ENCODE measurements at places on chromosomes 3 and 15. TPM values are rescaled to one million over a fixed set of nuclear protein-coding genes. Genes with fewer than 3 reads are reported as not detected.
A peak's percentile ranks its signal among the peaks of the same experiment; 100 is the strongest.

- no peaks in the 10 kb centered on the region for H3K4me1 ChIP-seq
- peak overlapping the region; percentile 68 for H3K27ac ChIP-seq
- no peaks in the 10 kb centered on the region for H3K36me3 ChIP-seq
- peak overlapping the region; percentile 88 for H3K4me3 ChIP-seq
- DNase-seq: peak; percentile 47
These were observed 436 bp downstream of the ADPGK start for GRCh38 chr15:72783004-72783639.

DNA sequence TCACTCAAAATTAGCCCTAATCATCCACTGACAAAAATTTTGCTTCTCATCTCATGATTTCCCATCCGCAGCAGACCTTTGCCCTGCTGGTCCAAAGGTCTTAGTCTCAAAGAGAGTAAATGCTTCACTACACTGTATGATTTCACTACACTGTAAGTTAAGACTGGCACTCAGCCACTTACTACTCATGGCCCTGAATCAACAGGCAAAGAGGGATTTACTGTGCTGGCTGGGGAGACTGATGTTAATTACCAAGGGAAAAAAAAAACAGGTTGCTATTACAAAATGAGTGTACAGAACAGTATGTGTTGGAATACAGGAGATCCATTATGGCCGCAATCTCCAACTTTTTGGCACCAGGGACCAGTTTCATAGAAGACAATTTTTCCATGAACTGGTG, 214.8 kb downstream of the ZMAT3 start:
- no peak for DNase-seq
- no peaks in the 10 kb centered on the region for H3K27me3 ChIP-seq

DNA sequence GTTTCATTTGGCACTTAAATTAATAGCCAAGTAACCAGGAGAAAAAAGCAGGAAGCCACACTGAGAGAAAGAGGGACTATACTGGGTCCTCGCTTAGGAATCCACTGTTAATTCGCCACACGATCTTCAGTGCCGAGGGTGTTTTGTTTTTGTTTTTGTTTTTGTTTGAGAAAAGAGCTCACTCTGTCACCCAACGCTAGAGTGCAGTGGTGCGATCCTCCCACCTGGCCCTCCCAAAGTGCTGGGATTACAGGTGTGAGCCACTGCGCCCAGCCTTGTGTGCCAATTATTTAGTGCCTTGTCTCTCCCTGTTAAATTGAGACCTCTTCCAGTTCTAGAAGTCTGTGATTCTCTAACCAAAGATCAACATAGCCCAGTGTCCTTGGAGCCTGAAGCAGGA, 53.8 kb upstream of the TPM1 start:
- no peak overlapping the region for H3K27ac ChIP-seq
- H3K4me3 ChIP-seq: no peak overlapping the region
- no peaks in the 10 kb centered on the region for H3K27me3 ChIP-seq
- H3K4me1 ChIP-seq: peaks cover 6% of the 10 kb centered on the region

GRCh38 chr3:134485075-134485717, 589 bp downstream of the ANAPC13 start:
- H3K27ac ChIP-seq: peak overlapping the region; percentile 94
- peaks cover 15% of the 10 kb centered on the region for H3K36me3 ChIP-seq
- no peak for DNase-seq
- peak overlapping the region; percentile 86 for H3K4me3 ChIP-seq
- H3K4me1 ChIP-seq: peaks cover 4% of the 10 kb centered on the region

DNA sequence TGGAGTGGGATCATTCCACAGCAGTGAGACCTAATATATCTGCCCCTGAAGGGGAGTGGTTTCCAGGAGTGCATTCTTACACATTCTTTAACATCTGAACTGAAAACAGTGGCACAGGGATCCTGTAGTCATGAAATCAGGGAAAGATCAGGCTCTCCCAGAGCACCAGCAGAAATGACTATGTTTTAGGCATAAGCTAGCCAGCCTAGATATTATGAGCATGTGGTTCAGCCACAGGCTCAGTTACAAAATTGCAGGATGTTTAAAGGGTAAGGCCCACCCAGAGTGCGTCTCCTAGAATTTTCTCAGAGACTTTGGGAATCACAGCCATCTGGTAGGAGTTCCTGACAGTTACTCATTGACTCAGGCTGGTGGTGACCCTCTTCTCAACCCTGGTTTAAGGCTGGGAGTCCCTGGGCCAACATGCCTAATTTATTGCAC, 20.9 kb downstream of the FSTL1 start:
- H3K4me3 ChIP-seq: no peak overlapping the region
- H3K4me1 ChIP-seq: peaks cover 18% of the 10 kb centered on the region
- H3K36me3 ChIP-seq: peaks cover 14% of the 10 kb centered on the region
- H3K27me3 ChIP-seq: no peaks in the 10 kb centered on the region

GRCh38 chr3:64148955-64149653, 76.2 kb downstream of the PRICKLE2 start:
- peaks cover 5% of the 10 kb centered on the region for H3K4me1 ChIP-seq
- no peak overlapping the region for H3K4me3 ChIP-seq
- DNase-seq: no peak
- H3K27me3 ChIP-seq: no peaks in the 10 kb centered on the region
- H3K36me3 ChIP-seq: no peaks in the 10 kb centered on the region

DNA sequence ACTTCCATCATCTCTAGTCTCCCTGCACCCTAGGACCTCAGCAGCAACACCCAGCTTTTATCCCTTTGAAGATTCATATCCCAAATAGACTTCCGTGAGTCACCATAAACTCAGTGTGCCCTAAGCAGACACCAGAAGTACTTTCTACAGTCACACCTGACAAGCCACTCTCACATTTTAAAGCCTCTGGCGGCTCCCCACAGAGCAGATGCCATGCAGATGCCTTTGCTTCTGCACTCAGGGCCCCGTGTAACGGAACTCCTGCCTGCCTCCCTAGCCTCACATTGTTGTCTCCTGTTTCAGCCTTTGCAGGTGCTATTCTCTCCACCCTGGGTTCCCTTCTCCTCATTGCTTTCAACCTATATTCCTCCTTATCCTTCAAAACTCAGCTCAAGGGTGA, 155.5 kb upstream of the SLC24A5 start:
- DNase-seq: no peak
- no peaks in the 10 kb centered on the region for H3K4me1 ChIP-seq
- no peaks in the 10 kb centered on the region for H3K27me3 ChIP-seq
- no peaks in the 10 kb centered on the region for H3K36me3 ChIP-seq
- H3K4me3 ChIP-seq: no peak overlapping the region

DNA sequence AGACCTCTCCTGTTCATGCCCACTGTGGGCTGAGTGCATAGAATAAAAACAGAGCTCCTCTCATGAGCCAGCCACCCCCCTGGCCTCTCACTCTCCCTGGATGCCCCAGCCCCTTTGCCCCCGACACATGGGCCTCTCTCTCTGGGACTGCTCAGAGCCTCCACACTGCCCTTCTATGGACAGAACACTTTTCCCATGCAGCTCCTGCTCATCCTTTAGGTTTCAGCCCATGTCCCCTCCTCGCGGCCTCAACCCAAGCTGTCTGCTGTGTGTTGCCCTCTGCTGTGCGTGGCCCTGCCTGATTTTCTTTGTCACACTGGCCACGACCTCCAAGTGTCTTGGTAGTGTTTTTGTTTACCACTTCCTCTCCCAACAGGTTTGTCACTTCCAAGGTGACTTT, 20.7 kb upstream of the PRR23E start:
- peak overlapping the region; percentile 100 for H3K27ac ChIP-seq
- H3K36me3 ChIP-seq: no peaks in the 10 kb centered on the region
- H3K27me3 ChIP-seq: no peaks in the 10 kb centered on the region
- peak; percentile 32 for DNase-seq
- H3K4me3 ChIP-seq: peak overlapping the region; percentile 36

DNA sequence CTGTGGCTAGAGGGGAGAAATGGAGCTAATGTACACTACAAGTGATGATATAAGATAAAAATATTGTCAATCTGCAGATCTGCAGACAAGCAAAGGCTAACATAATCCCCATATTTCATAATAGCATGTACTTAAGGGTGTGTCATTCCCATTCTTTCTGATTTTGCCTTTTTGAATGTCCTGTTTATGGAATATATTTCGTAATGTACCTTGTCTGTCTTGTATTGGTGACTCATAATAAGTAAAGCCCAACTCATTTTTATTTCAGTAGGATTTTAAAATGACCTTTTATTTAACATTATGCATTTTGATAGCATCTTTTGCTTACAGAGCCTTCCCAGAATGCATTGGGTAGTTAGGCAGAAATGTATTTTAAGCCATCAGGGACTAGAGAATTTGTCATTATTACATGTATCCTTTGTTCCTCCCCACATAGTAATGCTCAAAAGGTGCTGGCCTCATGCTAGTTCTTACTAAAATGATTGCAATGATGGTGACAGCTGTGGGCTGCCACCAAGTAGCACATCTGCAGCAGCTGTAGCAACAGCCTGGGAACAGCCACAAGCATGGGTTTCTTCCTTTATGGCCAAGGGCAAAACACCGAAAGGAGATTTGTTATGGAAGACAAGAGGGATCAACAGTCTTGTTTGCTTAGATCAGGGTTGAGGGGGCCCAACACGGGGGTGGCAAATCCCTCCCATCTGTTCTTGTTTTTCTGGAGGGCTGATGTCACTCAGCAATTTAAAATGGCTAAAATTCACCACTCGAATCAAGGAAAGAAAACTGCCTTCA, 188.5 kb downstream of the CADPS start:
- peak; percentile 88 for DNase-seq
- no peaks in the 10 kb centered on the region for H3K27me3 ChIP-seq
- H3K4me1 ChIP-seq: peaks cover 19% of the 10 kb centered on the region
- peak overlapping the region; percentile 80 for H3K27ac ChIP-seq

DNA sequence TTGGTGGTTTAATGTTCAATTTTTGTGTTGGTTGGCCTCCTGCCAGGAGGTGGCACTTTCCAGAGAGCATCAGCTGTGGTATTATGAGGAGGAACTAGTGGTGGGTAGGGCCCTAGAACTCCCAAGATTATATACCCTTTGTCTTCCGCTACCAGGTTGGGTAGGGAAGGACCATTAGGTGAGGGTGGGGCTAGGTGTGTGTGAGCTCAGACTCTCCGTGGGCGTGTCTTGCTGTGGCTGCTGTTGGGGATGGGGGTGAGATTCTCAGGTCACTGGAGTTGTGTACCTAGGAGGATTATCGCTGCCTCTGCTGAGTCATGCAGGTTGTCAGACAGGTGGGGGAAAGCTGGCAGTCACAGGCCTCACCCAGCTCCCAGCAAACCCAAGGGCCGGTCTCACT, 187.1 kb downstream of the DPH6 start:
- no peaks in the 10 kb centered on the region for H3K36me3 ChIP-seq
- H3K27me3 ChIP-seq: no peaks in the 10 kb centered on the region
- H3K4me1 ChIP-seq: no peaks in the 10 kb centered on the region
- no peak for DNase-seq
- no peak overlapping the region for H3K4me3 ChIP-seq

DNA sequence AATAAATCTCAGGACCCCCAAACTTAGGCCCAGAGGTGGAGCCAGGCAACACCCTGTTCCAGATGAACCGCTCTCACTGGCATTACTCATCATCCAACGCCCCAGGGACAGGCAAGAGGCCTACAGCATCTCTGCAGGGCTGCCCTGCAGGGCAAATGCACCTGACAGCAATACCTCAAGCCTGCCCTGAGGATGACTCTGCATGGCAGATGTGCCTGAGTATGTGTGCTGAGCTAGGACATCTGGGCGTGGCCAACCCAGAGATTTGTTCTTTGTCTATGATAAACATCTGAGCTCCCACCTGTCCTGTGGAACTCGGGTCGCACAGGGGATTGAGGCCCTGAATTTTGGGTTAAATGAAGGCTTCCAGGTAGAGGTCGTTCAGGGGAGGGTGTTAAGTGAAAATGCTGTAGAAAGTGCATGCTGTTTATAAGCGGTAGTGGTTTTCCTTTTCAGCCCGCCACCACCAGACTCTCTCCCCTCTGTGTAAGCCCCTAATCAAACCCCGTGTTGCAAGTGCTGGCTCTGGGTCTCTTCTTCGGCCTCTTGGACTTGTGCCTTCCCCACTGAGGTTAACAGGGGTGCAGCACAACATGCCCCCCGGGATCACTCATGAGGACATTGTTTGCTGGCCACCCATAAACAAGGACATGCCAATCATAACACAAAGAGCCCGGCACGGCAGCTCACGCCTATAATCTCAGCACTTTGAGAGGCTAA, 92.3 kb downstream of the ATP10A start:
- no peak for DNase-seq
- no peaks in the 10 kb centered on the region for H3K36me3 ChIP-seq
- H3K4me1 ChIP-seq: peaks cover 23% of the 10 kb centered on the region
- no peaks in the 10 kb centered on the region for H3K27me3 ChIP-seq
- no peak overlapping the region for H3K4me3 ChIP-seq

DNA sequence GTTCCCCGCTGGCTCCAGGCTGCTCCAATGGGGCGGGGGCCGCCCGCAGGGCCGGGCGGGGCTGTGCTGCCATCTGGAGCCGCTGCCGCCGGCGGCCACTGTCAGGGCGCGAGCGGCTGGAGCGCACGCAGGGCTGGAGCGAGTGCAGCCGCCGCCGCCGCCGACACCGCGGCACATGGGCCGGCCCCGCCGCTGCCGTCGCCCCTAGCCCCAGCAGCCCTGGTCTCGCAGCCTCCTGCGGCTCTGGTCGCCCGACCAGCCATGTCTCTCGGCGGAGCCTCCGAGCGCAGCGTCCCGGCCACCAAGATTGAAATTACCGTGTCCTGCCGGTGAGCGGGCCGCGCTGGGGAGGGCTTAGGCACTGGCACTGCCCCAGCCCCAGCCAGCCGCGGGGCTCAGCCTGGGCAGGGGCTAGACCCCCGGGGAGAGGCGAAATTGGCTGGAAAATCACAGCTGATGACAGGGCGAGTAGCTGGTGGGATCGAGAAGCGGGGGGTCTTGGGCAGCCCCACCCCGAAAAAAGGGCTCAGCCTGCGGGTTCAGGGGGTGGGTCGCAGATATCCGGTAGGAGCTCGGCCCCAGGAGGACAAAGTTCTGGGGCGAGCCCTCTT, at the start of gene CPNE9:
Gene CPNE9, plus strand, starts transcription at position 98 of the 611 bp plus-strand sequence. Its CDS starts 164 bp downstream, at position 262.
- H3K36me3 ChIP-seq: no peaks in the 10 kb centered on the region
- no peak for DNase-seq
- no peak within 1 kb of the TSS for H3K27ac ChIP-seq
- no peaks in the 10 kb centered on the region for H3K4me1 ChIP-seq
- no peaks in the 10 kb centered on the region for H3K27me3 ChIP-seq
- no peak within 1 kb of the TSS for H3K4me3 ChIP-seq

DNA sequence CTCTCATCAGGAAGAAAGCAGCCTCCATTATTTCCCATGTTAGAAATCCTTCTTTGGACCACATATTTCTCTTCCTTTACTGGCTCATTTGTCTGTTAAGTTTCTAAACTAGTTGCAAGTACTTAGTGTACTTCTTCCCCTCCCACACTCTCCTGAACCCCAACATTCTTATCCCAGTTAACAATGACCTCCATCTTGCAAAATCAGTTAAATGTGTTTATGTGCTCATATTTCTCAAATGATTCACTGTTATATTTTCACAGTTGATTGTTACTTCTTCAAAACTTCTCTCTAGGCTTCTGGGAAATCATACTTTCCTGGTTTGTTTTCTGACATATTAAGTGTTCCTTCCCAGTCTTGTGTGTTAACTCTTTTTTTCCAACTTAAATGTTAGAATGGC, 856.9 kb downstream of the EPHA3 start:
- DNase-seq: no peak
- no peaks in the 10 kb centered on the region for H3K27me3 ChIP-seq
- no peaks in the 10 kb centered on the region for H3K4me1 ChIP-seq
- H3K27ac ChIP-seq: no peak overlapping the region
- H3K4me3 ChIP-seq: no peak overlapping the region
- H3K36me3 ChIP-seq: no peaks in the 10 kb centered on the region

KIF9 gene
- total RNA-seq: 5.6 TPM

MIX23 gene
- total RNA-seq: 111 TPM

COL6A6 gene
- 0.06 TPM for total RNA-seq
